AG04450 (cell line): ENCODE measurements at places on chromosomes 4 and X.

GRCh38 chr4:102354671-102355454, 9.6 kb upstream of the SLC39A8 start:
- no peak for DNase-seq

GRCh38 chrX:19535476-19535875, 20.2 kb upstream of the MAP3K15 start:
- no peak for DNase-seq

- no peak for DNase-seq
Observed at GRCh38 chrX:26952213-26952612, 510.9 kb downstream of the PPP4R3C start.

DNA sequence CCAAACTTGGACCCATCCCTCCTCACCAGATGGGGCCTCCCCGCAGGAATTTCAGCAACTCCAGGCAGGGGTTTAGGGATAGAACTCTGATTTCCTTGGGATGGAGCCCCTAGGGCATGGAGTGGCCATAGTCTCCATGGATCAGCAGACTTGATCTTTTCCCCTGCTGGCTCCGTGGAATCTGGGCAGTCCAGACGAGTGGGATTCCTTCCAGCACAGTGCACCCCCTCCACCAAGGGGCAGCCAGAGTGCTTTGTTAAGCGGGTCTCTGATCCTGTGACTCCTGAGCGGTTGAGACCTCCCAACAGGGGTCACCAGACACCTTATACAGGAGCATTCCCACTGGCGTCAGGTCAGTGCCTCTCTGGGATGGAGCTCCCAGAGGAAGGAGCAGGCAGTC, 40.4 kb downstream of the ENPP6 start:
- no peak for DNase-seq

DNA sequence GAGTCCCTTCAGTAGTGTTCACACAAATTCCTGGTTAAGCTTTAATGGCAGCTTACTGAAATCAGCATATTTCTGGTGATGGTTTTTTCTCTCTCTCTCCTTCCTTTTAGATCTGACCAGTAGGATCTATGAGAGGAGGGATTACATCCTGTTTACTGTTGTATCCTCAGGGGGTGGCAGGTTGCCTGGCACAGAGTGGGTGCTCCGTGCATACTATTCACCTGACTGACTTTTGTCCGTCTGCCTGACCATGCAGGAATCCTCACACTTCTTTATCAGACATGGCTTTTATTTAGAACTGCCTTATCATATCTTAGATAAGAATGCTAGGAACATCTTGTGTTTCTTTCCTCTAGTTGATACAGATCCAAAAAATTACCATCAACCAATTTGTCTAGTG, 29.6 kb downstream of the MCUB start:
- DNase-seq, result no peak

DNA sequence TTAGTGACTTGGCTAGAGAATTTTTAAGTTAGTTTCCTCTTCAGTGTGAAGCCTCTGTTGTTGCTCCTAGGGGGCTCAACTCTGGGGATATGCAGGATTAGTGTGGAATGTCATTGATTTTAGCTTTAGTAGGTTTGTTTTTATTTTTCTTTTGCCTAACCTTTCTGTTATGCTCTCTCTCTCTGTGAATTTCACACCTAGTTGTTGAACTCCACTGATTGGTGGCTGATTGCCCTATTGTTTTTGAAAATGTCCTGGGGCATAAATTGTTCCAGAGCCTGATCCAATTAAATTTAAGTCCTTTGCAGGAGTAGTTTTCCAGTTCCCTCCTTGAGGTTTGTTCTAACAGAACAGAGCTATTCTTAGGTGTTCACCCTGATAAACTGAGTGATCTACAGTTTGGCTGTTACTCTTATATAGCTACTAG, 393.3 kb upstream of the CTSO start:
- DNase-seq, result no peak

DNA sequence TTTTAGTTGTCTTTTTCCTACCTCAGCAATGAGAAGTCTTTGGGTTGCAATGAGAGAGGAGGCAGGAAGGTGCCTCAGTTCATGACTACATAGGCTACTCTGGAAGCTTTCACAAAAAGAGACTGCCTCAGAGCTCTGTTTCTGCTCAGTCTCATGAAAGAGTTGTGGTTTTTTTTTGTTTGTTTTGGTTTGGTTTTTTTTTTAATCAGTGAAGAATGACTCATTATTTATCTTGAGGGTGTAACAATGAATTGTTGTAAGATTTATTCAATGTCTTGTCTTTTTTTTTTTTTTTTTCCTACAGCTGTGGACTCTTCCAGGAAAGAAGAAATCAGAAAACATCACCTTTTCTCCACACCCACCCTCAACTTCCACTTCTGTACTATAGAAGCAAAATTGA, 67.5 kb upstream of the CXCL13 start:
- DNase-seq, result no peak

DNA sequence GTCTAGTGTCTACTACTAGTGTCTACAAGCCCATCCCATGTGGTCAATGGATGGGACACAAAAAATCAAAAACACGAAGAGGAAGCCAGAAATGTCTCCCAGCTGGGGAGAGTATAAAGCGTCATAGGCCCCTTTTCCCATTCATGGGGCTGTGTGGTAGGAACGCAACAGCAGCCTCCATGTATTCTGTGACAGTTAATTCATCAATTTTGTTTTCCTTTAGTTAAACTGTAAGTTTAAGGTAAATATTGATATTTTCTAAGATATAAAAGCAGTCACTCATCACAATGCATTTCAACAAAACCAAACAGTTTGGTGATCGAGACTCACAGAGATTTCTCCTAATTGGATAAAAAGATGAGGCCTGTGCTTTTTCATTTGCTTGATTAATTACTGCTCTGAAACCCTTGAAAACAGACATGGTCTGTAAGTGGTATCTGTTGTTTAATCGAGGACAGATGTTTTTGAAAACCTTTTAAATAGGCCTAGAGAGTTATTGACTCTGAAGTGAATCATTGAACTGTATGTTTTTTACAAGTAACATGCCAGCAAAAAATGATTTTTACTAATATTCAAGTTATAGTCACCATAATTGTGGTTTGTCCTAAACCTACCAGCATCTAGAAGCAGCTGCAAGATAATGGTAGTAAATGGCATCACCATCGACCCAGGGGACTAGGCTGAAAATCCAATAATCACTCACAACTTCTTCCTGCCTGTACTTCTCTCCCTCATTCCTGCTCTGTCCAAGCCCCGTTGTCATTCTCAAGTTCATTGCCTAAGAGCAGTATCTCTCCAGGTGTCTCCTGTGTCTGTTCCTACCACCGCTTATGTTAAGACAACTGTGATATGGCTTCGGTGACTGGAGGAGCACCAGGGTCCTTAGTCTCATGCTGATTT, 87.7 kb upstream of the SHISA3 start:
- no peak for DNase-seq

DNA sequence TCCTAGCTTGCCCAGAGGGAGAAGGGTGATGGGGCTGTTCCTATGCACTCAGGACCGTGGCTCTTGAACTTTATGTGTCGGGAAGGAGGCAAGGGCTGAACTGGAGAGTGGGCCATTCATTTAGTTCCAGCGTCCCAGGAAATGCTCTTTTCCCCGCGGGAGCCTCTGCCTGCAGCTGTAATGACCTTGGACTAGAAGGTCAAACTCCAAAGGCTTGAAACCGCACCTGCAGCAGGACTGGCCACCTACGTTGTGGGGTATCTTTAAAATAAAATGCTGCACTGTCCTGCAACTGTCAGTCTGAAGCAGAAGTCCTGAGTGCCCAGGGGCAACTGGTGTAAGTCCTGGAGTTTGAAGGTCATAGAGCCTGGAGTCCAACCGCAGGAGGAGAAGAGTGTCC, 61.5 kb upstream of the LSM6 start:
- no peak for DNase-seq

GRCh38 chr4:53656421-53656981, 65.2 kb upstream of the LNX1 start:
- no peak for DNase-seq

GRCh38 chrX:51975811-51976210, 82.4 kb downstream of the MAGED1 start:
- no peak for DNase-seq

DNA sequence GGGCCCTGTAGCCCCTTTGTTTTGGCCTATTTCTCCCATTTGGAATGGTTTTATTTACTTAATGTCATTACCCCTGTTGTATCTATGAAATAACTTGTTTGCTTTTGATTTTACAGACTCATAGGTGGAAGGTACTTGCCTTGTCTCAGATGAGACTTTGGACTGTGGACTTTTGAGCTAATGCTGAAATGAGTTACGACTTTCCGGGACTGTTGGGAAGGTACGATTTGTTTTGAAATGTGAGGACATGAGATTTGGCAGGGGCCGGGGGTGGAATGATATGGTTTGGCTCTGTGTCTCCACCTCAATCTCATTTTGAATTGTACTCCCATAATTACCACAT, 39.4 kb downstream of the NLRP2B start:
- no peak for DNase-seq

DNA sequence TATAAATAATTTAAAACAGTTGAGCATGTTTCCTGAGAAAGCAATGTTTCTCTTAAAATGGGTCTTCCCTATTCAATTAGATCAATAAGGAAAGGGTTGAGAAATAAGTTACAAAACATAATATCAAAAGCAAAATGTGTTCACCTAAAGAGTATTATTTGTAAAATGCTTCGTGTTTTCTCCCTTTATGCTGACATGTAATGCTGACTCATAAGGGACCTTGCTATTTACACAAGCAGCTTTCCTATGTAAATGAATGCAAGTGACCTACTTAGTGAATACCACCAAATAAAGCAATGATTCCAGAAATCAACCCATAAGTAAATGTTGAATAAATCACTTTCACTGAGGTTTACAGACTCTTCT, 91.5 kb downstream of the ELOVL6 start:
- no peak for DNase-seq

DNA sequence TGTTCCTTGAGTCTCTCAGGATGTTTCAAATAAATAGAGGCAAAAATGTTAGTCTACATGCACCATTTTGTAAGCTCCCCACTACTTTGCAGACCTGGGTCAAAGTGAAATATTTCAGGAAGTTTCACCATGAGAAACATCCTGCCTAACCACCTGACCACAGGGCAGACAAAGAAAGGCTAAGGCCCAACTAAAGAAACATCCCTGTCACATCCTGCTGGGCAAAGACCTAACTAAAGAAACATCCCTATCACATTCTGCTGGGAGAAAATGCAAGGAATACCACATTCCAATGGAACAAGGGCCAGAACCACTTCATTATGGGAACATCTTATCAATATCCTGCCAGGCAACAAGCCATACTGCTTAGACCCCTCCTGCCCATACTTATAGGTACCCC, 1303.4 kb downstream of the TECRL start:
- no peak for DNase-seq

GRCh38 chrX:54639346-54640102, 109.5 kb downstream of the GNL3L start:
- peak; percentile 92 for DNase-seq

DNA sequence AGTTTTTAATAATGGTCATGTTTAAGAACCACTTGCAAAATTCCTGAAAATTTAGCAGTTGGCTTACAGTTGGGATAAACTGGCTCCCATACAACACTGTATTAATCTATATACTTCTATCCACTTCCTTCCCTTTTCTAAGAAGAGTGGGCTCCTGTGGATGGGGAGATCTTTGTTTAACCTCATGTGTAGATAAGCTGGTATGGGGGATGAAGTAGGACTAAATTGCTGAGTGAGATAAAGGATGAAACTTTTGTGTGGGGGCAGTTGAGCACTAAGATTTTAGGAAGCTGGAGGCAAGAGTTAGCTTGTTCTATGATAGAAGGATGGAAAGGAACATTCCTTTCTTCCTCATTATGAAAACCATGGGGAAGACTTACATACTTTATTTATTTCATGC, 54.6 kb upstream of the ATP8A1 start:
- DNase-seq, result no peak

DNA sequence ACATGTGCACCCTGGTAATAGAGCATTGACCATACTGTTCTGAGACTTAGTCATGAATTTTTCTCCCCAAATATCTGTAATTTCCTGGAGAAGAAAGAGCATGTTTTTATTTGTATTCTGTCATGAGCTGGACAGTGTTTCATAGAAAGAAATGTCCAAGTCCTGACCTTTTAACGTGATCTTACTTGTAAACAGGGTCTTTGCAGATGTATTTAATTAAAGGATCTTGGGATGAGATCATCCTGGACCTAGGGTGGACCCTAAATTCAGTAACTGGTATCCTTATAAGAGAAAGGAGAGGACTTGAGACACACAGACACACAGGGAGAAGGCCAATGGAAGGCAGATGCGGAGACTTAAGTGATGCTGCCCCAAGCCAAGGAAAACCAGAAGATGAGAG, 3.6 kb downstream of the ADGRA3 start:
- no peak for DNase-seq

DNA sequence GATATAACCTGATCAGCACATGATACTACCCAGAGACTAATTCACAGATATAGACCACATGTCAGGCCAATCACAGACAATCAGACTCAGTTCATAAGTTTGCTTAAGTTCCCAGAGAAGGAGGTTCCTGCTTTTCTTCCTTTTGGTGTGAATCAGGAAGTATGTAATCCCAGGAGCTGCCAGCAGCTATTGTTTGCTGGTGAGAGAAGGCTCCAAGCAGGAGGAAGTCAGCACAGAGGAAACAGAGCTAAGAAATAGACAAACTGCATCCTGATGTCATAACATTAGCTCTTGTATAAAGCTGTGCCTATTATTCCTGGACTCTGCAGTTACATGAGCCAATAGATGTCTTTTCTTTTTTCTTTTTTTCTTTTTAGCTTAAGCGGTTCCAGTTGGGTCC, 50.9 kb downstream of the UCHL1 start:
- no peak for DNase-seq

DNA sequence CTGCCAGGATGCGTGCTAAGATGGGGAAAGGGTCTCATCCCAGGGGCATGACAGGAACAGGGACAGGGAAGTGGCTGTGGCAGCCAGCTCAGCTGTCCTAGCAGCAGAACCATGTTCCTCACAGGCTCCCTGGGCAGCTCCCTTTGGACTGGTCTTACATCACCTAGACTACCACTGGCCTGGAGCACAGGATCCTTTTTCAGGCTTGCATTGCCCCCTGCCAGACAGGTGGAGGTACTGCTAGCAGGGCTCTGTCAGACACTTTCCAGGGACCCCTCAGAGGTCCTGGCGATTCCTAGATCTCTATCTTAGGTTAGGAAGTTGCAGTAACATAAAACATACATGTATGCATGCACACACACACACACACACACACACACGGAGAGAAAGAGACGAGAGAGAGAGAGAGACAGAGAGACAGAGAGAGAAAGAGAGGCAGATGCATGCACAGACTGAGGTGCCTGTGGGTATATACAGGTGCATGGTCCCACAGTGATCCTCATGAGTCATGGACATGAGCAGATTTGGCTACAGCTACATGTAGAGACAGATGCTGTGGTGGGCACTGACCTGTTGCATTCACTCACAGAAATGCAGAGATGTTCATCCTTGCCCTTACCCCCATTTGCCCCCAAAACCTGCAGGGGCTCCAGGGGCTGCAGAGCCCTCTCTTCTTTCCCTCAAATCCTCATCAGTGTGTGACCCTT, 63.6 kb downstream of the STARD8 start:
- DNase-seq, result no peak

DNA sequence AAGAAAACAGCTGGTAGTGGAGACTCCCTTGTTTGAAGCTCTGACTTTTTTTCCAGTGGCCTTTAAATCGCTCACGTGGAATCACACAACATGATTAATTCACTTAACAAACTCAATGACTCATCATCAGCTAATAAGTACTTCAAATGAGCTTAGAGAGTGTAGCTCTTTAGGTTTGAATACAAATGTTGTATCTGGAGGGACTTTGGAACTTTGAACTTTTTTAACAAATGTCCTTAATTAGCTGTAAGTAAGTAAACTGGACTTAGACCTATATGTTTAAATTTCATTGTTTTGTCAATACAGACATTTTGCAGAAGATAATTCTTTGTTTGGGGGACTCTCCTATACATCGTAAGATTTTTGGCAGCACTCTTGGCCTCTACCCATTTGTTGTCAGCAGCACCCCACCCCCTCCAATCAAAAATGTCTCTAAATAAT, 581.1 kb downstream of the SPRY1 start:
- no peak for DNase-seq
